ENCODE measurements at places on chromosomes 12 and 14. TPM values are rescaled to one million over a fixed set of nuclear protein-coding genes. Genes with fewer than 3 reads are reported as not detected.

Gene TTC7B
- total RNA-seq = 20.0 TPM

Gene TBX5
- total RNA-seq = 6.2 TPM

Gene MFAP5
- total RNA-seq = 244 TPM

Gene PLEKHD1
- 0.11 TPM for total RNA-seq

Gene CCDC197
- not detected for total RNA-seq

Gene NOS1
- 1.7 TPM for total RNA-seq

Gene SCNN1A
- 5.7 TPM for total RNA-seq

Gene PPP4R4
- total RNA-seq = 0.37 TPM

Gene PROX2
- not detected for total RNA-seq

Gene RASSF8
- total RNA-seq = 63.1 TPM

Gene SPTB
- 6.8 TPM for total RNA-seq

Gene IGFBP6
- 39.8 TPM for total RNA-seq

Gene SERPINA12
- total RNA-seq = not detected

Gene STXBP6
- total RNA-seq = 42.9 TPM

Gene RFX4
- not detected for total RNA-seq

Gene CLEC2B
- total RNA-seq = 20.4 TPM

Gene CCDC77
- 10.0 TPM for total RNA-seq

Gene SELPLG
- total RNA-seq = 3.6 TPM

Gene PAPLN
- total RNA-seq = 4.8 TPM

Gene BHLHE41
- total RNA-seq = 3.5 TPM

Gene BMAL2
- total RNA-seq = 9.3 TPM

Gene MYH7
- total RNA-seq = 29.9 TPM

Gene MYBPC1
- 85.2 TPM for total RNA-seq

Gene SPIC
- 0.42 TPM for total RNA-seq

Gene RHEBL1
- total RNA-seq = not detected

Gene ADAM21
- not detected for total RNA-seq

Gene C1S
- 196 TPM for total RNA-seq

Gene RNASE3
- total RNA-seq = not detected

Gene RNASE4
- 39.5 TPM for total RNA-seq

Gene ADCY6
- total RNA-seq = 30.2 TPM

Gene SYNJ2BP
- 45.9 TPM for total RNA-seq

Gene NKX2-1
- total RNA-seq = not detected

Gene TMTC1
- total RNA-seq = 24.8 TPM

Gene OTX2
- total RNA-seq = not detected

Gene DLGAP5
- 23.4 TPM for total RNA-seq

Gene CIT
- total RNA-seq = 23.3 TPM

Gene SDS
- not detected for total RNA-seq

Gene C2CD5
- total RNA-seq = 109 TPM

Gene KRT83
- not detected for total RNA-seq

Gene INHBC
- total RNA-seq = not detected

Gene RTL1
- 0.37 TPM for total RNA-seq

Gene WSCD2
- total RNA-seq = 6.5 TPM

Gene GPR65
- total RNA-seq = 2.5 TPM

Gene TMEM132D
- 0.32 TPM for total RNA-seq

Gene OAS1
- total RNA-seq = 28.9 TPM

Gene TRMT61A
- total RNA-seq = 5.7 TPM
